Stimulated activated CD4-positive, alpha-beta T cell treated with anti-CD3 and anti-CD28 coated beads, Interleukin-1b, Interleukin-23, amount 100 ng/mL, for 24 hours (primary cell): ENCODE measurements at places on chromosomes 11 and 22.
A peak's percentile ranks its signal among the peaks of the same experiment; 100 is the strongest.

GRCh38 chr11:32594272-32594671 is 10.6 kb downstream of the EIF3M start:
- no peak for DNase-seq

- no peak for DNase-seq
Observed at GRCh38 chr22:41504397-41504796, 35.5 kb downstream of the ACO2 start.

DNA sequence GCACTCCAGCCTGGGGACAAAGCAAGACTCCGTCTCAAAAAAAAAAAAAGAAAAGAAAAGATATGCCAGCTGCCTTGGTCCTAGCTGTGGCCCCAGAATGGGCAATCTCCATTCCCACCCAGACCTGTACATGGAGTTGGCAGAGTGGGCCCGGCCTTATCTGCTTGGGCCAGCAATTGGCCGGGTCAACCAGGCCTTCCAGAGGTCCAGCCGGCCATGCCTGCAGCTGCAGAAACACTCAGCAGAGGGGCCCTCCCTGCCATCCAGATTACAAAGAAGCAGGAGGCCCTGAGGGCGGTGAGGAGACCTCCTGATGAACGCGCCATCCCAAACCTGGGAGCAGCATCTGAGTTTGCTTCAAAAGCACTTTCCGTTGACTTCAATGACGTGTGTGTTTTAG is 26.9 kb upstream of the ARFGAP3 start:
- DNase-seq = no peak

DNA sequence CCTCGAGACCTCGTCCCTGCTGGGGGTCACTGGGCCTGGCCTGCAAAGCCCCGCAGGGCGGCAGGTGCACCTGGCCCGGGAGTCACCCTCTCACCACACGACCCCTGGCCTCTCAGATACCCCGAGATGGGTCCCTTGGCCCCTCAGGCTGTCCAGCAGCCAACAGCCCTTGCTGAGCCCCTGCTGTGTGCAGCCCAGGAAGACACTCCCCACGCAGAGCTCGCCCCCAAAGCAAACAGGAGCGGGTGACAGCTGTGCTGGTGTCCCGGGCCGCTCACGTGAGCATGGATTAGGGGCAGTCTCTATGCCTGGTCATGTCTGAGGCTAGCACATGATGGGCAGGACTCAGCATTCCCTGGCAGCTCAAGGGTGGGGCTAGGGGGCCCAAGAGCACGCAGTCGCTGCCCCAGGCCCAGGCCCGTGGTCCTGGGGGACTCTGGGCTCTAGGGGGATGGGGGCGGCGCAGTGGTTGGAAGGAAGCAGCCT is 31.3 kb downstream of the WNT7B start:
- DNase-seq = no peak

DNA sequence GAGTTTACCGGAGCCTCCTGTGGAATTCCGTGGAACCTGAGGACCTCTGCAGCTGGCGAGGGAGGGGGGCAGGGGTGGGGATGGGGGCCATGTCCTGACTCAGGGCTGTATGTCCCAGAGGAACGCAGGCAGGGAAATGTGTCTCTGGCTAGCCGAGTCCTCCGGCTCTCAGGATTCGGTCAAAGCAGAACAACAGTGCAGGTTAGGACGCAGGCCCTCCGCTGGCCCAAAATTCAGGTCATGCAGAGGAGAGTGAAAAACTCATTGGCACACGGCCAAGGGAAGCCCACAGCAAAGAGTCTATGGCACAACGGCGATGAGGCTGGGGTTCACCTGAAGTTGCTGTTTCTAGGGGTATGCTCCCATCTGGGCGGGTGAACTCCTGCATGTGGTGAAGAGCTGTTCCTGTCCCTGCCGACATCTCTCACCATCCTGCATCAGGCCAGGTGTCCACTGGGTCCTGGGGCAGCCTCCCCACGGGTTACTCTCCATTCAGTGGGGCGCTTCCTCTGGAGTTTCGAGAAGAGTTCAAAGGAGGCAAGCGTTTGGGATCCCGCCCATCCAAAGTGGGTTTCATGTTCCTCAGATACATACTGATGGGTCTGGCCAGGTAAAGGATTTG is 1055.3 kb downstream of the BRD1 start:
- DNase-seq = no peak

DNA sequence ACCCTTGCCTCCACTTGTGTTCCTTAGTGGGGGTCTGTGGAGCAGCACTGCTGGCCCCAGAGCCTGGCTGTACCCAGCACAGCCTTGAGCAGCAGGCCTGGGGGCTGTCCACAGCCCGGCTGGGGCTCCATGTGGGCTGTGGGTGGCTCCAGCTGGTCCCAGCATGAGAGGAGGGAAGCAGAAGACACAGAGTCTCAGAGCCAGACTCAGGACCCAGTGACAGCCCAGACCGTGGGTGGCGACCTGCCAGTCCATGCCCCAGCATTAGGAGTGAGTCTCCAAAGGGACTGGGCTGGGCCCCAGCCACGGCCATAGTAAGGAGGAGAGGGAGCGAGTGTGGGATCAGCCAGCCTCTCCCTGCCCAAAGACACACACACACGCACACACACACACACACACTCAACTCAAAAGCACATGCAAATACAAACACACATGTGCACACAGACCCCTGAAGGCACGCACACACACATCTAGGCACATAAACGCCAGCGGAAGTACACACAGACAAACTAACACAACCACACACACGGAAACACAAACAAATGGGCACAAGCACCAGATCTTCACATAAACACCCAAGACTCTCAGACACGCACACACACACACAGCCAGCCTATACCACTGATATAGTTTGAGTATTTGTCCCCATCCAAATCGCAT is 16.7 kb upstream of the LRRC10B start:
- DNase-seq = no peak

DNA sequence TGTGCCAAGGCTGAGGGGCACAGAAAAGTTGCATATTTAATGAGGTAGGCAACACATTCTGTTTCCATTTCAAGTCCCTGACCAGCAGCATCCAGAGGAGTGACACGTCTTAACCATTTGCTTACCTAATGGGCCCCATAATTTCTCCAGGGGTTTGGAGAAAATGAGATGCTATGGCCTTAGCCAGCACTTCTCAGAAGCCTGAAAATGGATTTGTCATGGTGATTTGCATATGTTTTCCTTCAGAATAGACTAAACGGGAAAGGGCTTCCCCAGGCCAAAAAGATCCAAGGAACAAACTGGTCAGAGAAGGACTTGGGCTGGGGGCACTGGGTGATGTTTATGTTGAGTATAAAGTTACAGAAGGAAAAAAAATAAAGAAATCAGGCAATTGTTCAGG is 16.7 kb downstream of the CSRP3 start:
- no peak for DNase-seq

- DNase-seq = no peak
Observed at GRCh38 chr11:128273736-128274135, 313.6 kb downstream of the ETS1 start.

DNA sequence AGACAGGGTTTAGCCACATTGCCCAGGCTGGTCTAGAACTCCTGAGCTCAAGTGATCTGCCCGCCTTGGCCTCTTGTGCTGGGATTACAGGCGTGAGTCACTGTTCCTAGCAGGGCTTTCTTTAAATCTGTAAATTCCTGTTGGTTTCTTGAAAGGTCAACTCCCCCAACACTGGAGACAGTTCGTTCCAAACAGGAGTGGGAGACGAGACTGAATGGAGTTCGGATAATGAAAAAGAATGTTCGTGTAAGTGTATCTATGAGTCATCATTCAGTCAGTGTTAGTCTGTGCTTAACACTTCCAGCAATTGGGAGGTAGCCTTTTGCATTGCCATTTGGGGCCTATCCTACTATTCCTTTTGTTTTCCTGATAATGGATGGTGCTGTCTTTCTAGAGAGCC is 10.0 kb upstream of the BACE1-AS start:
- DNase-seq = no peak

GRCh38 chr11:8692417-8692816 is 9.8 kb downstream of the RPL27A start:
- DNase-seq = no peak

DNA sequence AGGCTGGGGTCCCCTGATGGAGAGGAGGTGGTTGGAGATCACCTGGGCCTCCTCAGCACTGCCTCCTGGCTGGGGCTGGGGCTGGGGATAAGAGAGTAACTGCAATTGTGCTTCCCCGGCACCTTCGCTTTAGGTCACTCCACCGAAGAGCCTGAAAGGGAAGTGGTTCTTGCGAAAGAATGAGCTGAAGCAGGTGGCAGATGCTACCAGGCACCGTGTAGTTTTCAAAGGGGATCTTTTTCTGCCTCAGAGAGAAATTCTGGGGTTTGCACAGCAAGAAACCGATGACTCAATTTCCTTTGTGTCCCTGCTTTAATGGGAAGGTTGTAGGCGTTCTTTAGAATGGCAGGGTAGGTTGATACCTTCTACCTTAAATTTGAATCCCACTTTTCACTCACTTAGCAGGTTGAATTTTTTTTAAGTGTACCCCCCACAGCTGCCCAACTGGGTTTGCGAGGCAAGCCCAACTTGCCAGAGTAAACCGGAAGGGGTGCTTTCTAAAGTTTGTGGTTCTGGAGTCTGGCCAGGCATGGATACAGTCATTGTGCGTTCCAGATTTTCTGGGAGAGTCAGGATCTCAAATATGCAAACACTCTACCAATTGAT is 5.3 kb downstream of the CD44 start:
- DNase-seq = peak; percentile 40

- no peak for DNase-seq
Observed at GRCh38 chr11:60165951-60166350, 16.9 kb downstream of the MS4A6A start.

GRCh38 chr11:123057661-123058305 is 4.2 kb downstream of the HSPA8 start:
- no peak for DNase-seq

DNA sequence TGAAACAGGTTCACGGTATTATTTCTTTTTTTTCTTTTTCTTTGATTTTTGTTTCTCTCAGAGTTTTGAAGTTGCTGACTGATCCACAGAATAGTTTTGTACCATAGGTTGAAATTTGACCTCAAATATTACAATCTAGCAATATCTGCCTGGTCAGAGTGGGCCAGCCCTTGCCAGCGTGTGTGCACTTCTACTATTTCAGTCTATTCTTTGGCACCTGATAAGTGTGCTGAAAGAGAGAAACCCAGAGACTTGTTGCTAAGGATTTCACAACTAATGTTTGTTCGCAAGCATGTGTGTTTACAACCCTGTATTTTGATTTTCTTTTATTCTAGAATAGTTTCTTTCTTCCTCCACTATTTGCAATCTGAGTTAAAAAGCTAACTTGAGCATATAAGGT is 1125.2 kb upstream of the CNTN5 start:
- no peak for DNase-seq

GRCh38 chr22:30241576-30242371 is 4.8 kb downstream of the LIF start:
- DNase-seq = no peak

DNA sequence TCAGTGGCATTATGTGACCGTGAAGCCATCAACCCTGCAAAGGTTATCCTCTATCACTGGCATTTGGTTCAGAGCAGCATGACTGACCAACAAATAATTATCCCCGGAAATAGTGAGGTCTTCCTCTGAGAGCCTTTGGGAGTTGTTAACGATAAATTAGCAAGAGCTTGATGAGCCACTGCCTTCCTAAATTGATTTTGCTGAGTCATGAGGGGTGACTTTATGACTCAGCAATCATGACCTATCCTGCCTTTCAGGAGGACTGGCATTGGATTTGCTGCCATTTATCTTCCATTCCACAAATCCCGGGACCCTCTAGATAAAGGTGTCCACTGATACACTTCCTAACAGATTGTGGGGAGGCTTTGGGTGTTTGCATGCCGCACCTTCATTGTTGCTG is 80.8 kb upstream of the MTNR1B start:
- DNase-seq = no peak

GRCh38 chr22:30392661-30393321 is 4.0 kb upstream of the SEC14L2 start:
- no peak for DNase-seq

- DNase-seq = no peak
Observed at GRCh38 chr11:44602891-44603310, 37.4 kb downstream of the CD82 start.

- DNase-seq = no peak
Observed at GRCh38 chr22:48488149-48488551, 1339.5 kb downstream of the BRD1 start.

GRCh38 chr22:47202819-47203553 is 440.5 kb downstream of the TBC1D22A start:
- no peak for DNase-seq

GRCh38 chr11:23976841-23977271 is 520.0 kb upstream of the LUZP2 start:
- no peak for DNase-seq

- no peak for DNase-seq
Observed at GRCh38 chr11:61564936-61565696, 15.8 kb downstream of the SYT7 start.

GRCh38 chr11:112294688-112295340 is 34.2 kb upstream of the PLET1 start:
- DNase-seq = no peak

- DNase-seq = no peak
Observed at GRCh38 chr22:20407829-20408228, 13.9 kb downstream of the ZNF74 start.

DNA sequence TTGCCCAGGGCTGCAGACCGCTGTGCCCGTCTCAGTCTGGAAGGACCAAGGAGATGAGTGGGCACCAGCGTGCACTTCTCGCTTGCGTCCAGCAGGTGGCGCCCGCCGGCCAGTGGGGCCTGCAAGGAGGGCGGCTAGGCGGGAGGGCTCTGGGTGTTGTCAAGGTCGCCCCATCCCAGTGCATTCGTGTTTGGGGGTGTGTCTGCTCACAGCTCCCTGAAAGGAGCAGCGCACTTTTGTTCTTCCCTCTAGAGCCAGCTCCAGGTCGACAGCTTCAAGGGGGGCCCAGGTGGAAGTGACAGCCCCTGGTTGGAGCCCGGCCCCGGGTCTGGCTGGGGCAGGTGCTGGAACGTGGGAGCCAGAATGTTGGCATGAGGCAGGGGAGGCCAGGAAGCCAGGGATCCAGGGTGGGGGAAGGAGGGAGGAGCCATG is 23.4 kb upstream of the MPPED1 start:
- peak; percentile 57 for DNase-seq

GRCh38 chr22:38208551-38208968 is 6.8 kb downstream of the MAFF start:
- no peak for DNase-seq

GRCh38 chr22:19942157-19943081 is 801 bp upstream of the TXNRD2 start:
- no peak for DNase-seq

DNA sequence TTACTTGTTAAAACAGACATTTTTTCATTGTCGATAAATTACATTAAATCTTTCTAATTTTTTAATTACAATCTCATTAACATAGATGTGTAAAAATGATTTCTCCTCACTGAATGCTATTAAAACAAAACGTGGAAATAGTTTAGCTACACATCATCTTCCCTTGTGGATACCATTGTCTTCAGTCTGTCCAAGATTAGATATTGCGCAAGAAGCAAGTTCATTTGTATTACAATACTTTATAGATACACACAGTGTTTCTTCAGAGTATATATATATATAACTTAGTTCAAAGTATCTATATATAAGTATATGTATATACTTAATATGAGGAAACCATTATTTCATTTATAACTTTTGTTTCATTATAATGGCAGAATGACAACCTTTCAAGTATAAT is 883.3 kb upstream of the CNTN5 start:
- DNase-seq = no peak

- no peak for DNase-seq
Observed at GRCh38 chr22:37330200-37331033, 48.1 kb downstream of the CYTH4 start.
